ENCODE measurements at places on chromosomes 5 and 9.

DNA sequence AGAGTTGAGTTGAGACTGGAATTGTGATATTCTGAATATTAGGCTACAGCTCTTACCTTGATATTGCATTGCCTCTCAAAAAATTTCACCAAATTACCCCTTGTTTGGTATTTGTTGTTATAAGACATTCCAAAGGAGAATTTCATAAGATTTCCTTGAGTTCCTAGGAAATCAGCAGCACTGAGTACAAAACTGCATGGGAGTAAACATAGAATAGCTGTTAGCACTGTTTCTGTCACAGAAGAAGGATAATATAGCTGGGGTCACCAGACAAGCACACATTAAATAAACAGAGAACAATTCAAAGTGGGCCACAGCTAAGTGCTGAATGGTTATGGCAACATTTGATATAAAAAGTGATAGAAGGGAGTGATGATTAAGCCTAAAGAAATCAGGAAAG, 724.3 kb downstream of the PRELID2 start:
- no peak for DNase-seq

- no peak for DNase-seq
These were observed 130.5 kb downstream of the SCAMP1 start for GRCh38 chr5:78490709-78491485.

GRCh38 chr9:29685531-29685930, 2112.2 kb upstream of the C9orf72 start:
- no peak for DNase-seq

- no peak for DNase-seq
These were observed 1275.4 kb upstream of the CDH18 start for GRCh38 chr5:21263361-21263760.

DNA sequence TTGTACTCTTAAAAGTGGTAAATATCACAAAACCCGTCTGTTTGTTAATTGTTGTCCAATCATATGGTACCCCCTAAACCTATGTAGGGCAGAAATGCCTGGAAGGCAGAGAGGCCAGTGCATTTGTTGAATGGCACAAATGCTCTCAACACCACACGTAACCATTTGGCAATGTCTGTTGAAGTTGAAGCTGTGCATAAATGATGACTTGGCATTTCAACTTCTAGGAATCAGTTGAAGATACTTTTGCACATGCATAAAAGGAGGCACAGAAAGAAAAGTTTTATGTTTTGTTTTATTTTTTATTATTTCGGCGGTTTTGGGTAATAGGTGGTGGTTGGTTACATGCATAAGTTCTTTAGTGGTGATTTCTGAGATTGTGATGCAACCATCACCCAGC, 246.6 kb downstream of the TAF11L14 start:
- DNase-seq, result no peak
